Left lung (tissue), 14 donors: ENCODE measurements at places on chromosomes 7 and 10.

DNA sequence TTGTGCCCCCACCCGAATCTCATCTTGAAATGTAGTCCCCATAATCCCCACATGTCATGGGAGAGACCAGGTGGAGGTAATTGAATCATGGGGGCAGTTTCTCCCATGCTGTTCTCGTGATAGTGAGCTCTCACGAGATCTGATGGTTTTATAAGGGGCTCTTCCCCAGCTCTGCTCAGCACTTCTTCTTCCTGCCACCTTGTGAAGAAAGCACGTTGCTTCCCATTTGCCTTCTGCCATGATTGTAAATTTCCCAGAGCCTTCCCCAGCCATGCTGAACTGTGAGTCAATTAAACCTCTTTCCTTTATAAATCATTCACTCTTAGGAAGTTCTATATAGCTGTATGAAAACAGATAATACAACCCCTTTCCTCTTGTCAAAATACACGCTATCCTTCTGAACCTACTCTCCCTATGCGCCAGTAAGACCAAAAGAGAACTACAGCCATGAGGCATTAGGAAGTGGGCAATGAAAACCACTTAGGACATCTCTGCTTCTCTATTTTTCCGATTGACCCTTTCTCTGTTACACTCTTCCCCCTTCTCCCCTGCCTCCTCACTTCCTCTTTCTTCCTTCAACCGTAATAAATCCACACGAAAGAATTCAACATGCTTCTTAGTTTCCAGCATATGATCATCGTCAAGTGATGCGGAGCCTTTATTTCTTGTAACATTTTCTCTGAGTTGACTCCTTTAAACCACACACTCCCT, 101.2 kb upstream of the WDR11 start:
- no peak for DNase-seq

- DNase-seq: no peak
Measured at GRCh38 chr7:121537031-121537430, 140.9 kb upstream of the FAM3C start.

- DNase-seq: no peak
Measured at GRCh38 chr10:43069579-43069978, 7.3 kb upstream of the RET start.

DNA sequence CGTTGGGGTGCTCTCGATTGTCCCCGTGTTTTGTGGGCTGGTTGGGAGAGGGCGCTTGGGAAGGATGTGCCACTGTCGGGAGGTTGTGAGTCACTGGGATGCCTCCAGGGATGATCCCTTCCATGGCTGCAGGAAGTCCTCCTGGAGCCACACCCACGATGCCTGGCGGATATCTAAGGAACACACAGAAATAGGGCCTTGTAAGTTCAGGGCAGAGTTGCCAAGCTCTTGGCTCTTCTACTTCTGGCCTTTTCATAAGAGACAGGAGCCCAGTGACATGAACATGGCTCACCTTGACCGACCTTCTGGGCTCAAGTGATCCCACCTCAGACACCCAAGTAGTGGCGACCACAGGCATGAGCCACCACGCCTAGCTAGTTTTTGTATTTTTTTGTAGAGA, 47.6 kb downstream of the ZRANB1 start:
- no peak for DNase-seq

DNA sequence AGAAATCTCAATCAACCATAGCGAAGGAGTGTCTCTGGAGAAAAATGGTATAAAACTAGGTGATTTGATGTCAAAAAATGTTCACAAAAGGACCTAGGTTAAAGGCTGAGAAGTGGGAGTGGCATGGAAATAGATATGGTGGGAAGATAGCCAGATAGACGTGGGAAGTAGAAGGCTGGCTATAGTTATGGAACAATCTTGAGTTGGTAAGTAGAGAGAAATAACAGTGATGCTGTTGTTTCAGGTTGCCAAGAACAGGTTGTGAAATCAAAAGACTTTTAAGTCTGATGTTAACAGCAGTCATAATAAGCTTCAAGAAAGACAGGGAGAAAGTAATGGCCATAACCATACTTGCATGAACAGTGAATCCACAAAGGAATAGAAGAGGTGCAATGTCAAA, 106.1 kb upstream of the RSU1 start:
- DNase-seq: no peak

DNA sequence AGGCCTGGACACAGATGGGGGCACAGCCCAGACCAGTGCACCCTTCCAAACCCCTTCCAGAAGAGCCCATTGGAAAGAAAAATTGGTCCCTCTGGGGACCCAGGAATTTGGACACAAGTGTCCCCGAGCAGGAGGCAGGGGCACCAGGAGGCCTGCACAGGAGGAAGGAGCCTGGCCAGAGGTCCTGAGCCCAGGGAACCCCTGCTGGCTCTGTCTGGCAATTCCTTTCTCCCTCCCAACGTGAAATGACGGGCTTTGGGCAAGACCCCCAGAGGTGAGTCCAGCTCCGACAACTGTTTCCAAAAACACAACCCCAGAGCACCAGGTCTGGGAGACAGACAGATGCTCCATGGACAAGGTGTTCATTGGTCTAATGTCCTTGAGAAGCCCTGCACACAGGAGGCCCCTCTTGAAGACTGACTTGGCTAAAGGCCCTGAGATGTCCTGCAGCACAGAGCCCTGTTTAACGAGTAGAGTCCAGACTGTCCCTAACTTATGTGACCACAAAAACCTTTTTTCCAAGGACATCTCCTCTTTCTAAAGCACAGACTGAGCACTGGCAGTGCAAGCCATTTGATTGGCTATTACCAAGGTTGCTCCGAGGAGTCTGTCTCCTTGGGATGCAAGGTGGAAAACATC, 150.7 kb downstream of the OAT start:
- DNase-seq: no peak

DNA sequence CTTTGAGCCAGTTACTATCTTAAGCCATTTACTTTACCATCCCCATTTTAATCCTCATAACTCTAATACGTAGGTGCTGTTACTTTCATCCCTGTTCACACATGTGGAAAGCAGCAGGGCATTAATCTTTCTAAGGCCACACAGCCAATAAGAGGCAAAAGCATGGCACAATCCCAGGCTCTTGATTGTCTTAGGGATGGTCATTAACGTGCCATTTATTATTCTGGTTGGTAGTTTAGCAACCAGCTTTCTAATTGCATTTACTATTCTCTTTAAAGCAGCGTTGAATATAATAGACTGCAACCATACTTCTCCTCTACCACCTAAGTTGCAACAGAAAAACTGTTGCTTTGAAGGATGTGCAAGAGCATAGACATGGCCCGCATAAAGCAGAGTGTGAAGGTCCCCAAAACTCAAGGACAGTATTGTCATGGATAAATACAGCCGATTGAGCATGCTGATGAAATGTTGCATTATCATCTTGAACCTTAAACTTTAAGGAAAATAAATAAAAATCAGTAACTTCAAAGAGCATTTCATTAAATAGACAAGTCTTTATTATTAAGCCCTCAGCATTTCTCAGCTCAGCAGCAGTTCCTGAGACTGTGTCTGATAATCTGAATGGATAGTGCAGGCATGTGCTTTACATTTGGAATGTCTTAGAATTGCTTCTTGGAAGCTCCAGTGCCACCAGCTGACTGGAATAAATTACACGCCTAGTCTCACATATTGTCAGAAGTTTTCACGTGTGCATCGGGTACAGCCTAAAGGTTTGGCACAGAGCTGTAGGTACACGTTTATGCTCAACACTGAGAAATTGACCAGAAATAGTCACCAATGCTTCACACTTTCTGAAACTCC, 467.1 kb downstream of the SDK1 start:
- DNase-seq: no peak

DNA sequence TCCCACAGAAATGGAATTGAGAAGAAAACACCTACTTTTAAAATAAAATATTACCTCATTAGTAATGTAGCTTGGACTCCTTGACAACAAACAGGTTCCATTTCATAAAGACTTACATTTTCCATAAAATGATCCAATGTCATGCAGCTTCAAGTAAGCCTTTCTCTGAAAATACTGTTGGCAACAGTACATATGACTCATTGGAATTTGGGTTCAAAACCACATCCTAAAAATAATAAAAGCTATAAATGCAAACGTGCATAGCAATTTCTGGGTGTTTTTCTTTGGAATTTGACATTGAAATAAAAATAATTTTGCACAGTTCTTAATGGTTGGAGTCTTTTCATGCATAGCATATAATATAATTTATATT, 47.9 kb downstream of the FHIP2A start:
- DNase-seq: no peak

DNA sequence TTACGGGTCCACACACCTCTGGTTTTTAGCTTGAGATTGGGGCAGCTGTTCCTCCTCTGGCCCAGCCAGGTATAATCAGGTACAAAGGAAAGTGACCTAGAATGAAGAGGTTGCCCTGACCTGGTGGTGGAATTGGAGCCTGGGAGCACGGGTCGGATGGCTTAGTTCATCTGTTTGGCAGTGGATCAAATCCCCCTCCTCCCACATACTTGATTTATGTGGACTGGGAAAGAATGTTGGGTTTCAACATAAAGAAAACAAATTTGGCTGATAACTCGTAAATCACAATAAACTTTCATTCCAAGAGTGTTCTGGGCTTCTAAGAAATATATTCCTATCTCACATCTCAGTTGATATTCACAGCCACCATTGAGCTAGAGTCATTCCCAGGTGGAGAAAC, 186.8 kb downstream of the CUX1 start:
- no peak for DNase-seq

GRCh38 chr10:15306735-15307280, 64.3 kb downstream of the FAM171A1 start:
- no peak for DNase-seq

DNA sequence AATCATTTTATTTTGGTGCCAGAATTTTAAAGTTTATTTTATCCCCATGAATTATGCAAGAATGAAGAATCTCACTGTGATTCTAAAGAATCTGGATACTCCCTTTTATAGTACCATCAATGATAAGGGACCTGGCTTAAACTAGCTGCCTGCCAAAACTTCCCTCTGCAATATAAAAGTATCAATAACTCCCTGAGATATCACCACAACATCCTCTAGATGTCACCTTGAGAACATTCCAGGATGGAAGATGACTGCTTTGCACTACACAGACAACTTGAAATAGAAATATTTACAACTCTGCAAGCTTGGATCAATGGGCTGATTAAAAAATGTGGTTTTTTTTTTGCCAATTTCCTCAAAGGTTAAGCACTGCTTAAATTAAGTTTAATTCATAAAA, 142.1 kb downstream of the SLC25A13 start:
- no peak for DNase-seq

GRCh38 chr10:131494451-131494850, 182.9 kb upstream of the TCERG1L start:
- no peak for DNase-seq

- no peak for DNase-seq
Measured at GRCh38 chr7:24108906-24109376, 175.0 kb upstream of the NPY start.

GRCh38 chr7:96674565-96674964, 35.1 kb downstream of the SEM1 start:
- no peak for DNase-seq

GRCh38 chr7:20206104-20206896, 10.9 kb downstream of the MACC1 start:
- no peak for DNase-seq

DNA sequence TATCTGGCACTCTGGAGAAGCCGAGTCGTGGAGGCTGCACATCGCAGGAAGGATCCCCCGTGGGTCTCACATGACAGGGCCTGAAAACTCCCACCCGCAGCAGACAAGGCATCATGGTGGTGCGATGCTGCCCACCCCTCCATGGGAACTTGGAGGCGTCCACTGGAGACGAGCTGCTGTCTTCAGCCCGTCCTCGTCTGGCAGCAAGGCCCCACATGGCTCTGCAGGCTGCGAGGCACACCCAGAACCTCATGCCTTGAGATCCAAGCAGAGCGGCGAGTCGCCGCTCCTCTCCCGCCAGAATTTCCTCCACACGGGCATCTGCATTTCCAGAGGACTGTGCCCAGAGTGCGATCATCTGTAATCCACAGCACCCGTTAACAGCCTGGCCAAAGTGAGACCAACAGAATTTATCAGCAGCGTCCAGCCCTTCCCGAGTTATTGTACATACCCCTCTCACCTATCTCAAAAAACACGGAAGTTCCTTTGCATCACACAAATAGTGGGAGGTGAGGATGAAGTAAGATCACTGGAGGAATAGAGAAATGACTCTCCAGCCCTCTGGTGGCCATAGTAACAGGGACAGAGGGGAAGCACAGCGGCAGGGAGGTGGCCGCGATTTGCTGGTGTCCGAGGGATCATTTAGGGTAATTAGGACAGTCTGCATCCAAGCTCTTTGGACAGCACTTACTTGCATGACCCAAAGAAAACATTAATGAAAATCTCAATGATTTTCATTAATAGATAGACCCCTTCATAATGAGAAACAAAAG, 292.4 kb downstream of the USP6NL start:
- DNase-seq: no peak
